ENCODE measurements at places on chromosomes 1 and 21. TPM values are rescaled to one million over a fixed set of nuclear protein-coding genes. Genes with fewer than 3 reads are reported as not detected.

DNA sequence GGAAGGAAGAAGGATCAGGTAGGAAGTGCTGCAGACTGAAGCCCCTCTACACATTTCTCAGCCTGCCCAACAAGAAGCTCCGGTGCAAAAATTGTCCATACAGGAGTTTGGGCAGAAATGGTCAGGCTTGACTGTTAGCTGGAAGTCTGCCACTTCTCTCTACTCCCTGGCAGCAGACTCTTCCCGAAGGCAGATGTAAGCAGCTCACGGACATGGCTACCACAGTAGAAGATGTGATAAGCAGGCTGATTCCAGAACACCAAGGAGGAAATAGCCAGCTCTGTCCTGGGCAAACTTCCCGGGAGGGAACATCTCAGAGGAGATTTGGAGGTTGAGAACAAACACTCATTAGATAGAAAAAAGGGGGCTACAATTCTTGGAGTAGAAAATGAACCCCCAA is 52.6 kb downstream of the TRABD2B start:
- no peaks in the 10 kb centered on the region for H3K36me3 ChIP-seq
- no peak overlapping the region for H3K4me3 ChIP-seq
- no peak for DNase-seq
- H3K4me1 ChIP-seq, result peaks cover 10% of the 10 kb centered on the region
- no peak overlapping the region for H3K27ac ChIP-seq

DNA sequence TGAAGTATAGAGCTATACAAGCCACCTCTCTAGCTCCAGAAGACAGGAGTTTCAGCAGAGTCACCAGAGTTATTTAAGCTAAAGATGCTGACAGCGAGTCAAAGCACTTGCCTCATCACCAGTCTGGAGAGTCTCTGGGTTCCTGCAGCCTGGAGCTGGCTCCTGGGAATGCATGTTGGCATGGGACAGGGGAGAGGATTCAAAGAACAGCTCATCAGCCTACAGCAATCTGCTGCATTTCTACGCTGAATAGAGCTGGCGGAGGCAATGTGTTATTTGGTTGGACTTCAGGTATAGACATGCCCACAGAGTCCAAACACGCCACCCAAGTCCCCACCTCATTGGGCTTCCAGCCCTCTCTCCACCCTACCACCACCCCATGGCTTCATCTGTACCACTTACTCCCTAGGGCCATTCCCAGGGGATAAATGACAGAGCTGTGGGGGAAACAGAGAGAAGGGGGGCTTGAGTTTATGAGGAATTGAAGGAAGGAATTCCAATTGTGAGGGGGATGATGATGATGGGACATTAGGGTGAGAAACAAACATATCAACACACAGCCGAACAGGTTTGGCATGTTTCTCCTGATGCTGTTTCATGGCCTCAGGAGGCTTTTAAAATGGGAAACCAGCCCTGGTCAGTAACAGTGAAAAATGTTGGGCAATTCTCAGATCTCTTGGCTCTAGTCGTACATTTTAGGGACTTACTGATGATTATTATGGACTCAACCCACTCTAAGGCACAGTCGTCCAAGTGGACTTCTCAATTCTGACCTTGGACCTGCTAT is 58.4 kb downstream of the PLEKHA6 start:
- DNase-seq, result no peak
- no peak overlapping the region for H3K4me3 ChIP-seq
- H3K4me1 ChIP-seq, result no peaks in the 10 kb centered on the region
- H3K36me3 ChIP-seq, result no peaks in the 10 kb centered on the region
- peak overlapping the region; percentile 8 for H3K27ac ChIP-seq
- H3K27me3 ChIP-seq, result no peaks in the 10 kb centered on the region

DNA sequence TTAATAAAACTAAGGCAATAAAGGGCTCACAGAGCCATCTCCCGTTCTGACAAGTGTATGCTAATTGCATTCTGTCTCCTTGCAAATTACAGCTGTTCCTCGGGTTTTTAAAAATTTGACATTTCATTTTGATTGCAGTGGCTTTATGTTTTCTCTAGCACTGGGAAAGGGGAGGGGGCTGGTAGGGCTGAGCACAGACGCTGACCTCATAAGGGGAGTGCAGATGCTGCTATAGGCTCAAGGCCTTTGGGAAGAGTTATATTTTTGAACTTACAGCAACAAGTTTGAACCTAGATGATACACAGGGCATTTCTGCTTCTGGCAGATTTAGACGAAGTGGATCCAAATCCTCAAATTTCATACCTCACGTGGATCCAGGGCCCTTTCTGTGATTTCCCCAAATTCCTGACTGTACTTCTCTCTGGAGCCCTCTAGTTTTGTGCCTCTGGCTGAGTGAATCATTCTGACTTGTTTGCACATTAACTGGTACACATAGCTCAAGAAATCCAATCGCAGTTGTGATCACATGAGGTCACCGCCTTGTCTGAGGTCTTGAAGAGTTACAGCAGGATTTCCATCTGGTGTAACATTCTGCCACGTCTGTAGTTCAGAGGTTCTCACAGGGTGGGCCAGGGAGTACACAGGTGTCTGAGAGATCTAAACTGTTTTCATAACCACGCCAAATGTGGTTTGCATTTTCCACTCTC is 230.3 kb downstream of the C1orf94 start:
- no peaks in the 10 kb centered on the region for H3K27me3 ChIP-seq
- H3K4me3 ChIP-seq, result no peak overlapping the region
- no peak for DNase-seq

GRCh38 chr1:5479876-5480646 is 512.2 kb downstream of the NPHP4 start:
- DNase-seq, result no peak
- no peak overlapping the region for H3K27ac ChIP-seq
- H3K36me3 ChIP-seq, result no peaks in the 10 kb centered on the region
- H3K4me3 ChIP-seq, result no peak overlapping the region
- no peaks in the 10 kb centered on the region for H3K4me1 ChIP-seq
- no peaks in the 10 kb centered on the region for H3K27me3 ChIP-seq

GRCh38 chr1:168842916-168843315 is 113.9 kb upstream of the DPT start:
- H3K27me3 ChIP-seq, result no peaks in the 10 kb centered on the region
- no peaks in the 10 kb centered on the region for H3K4me1 ChIP-seq

The SPRR5 gene
- total RNA-seq, result not detected

DNA sequence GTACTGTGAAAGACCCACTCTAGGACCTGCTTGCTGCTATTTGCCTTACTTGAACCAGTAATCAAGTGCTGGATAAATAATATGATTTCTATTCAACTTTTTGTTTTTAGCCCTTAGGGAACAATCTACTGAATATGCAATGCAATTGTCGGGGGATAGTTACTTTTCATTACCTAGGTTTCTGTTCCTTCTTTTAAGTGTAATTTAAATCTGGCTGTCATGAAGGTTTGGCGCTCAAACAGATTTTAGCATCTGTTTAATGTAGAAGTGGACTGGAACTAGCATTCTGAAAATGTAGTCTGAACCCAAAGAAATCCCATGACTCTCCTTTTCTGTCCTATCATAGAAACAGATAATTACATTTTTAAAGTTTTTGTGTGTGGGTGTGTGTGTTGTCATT is 4.8 kb downstream of the MGST3 start:
- DNase-seq, result no peak
- peaks cover 9% of the 10 kb centered on the region for H3K36me3 ChIP-seq
- no peak overlapping the region for H3K4me3 ChIP-seq
- peaks cover 5% of the 10 kb centered on the region for H3K4me1 ChIP-seq
- no peaks in the 10 kb centered on the region for H3K27me3 ChIP-seq

All from Peyer's patch (tissue), 4 donors.